Stimulated activated CD8-positive, alpha-beta memory T cell treated with anti-CD3 and anti-CD28 coated beads, Interleukin-2, amount 100 ng/mL, for 48 hours (primary cell): ENCODE measurements at places on chromosomes 12 and 14.

GRCh38 chr12:96401076-96401871 is 1.0 kb upstream of the CDK17 start:
- no peak for DNase-seq

DNA sequence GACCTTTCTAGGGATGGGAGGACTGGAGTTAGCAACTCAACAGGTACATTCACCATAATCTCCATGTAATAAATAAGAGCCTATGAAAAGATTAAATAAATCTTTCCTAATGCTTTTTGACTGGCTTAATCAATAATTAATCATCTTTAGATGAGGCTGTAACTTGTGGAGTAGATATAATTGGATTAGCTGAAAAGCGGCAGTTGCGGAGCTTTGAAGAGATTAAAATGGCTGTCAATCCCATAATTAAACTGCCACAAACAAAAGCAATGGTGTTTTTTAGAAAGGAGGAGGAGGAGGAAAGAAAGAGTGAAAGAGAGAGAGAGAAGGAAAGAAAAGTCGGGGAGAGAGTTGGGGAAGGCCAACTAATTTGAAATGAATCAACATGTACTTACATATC is 70.7 kb upstream of the TMEM263 start:
- DNase-seq = no peak

- no peak for DNase-seq
These were observed 519 bp upstream of the AP1G2 start for GRCh38 chr14:23568021-23568599.

GRCh38 chr14:28163897-28164296 is 602.7 kb upstream of the FOXG1 start:
- DNase-seq = no peak

DNA sequence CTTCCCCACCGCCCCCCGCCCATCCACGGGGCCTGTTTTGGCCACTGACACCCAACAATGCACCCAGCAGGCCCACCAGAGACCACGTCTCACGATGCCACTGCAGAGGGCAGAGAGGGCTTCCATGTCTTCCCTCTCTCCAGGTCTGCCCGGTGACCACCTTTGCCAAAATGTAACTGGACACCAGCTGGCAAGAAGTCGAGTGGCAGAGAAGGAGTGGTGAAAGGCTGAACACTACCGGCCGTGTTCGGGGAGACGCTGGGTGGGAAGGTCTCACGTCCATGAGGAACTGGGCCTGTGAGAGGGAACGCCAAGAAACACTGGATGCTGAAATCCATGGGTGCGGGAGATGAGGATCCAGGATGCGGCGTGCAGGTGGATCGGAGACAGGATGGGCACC is 308.2 kb downstream of the ADGRD1 start:
- no peak for DNase-seq

DNA sequence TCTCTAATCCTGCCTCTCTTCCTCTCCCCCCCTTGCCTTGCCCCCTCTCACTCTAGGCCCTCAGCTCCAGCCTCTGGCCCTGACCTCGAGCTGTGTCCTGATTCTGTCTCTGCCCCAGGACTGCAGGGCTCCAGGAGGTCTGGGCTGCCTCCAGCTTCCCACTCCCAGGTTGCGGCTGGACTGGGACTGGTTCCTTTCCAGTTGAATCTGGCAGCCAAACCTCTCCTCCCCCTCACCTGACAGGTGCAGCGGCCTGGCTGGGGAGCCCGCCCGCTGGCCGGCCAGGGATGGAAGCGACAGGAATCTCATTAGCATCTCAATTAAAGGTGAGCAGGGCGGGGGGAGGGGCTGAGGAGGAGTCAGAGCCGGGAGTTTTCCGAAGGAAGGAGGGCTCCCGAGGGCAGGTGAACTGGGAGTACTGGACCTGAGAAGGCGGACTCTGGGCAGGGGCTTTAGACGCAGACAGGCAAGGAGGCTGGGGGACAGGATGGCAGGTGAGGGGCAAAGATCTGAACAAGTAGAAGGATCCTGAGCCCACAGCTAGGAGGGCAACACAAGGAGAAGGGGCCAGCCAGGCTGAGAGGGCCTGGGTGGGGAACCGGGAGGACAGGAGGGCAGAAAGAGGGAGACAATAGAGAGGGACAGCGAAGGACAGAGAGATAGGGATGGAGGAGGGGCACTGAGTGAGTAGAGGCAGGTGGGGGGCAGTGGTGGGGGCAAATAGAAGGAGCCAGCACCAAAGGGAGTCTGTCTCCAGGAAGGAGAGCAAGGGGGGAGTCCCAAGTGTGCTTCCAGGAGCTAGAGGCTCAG is at the start of gene SCNN1A:
TSS of gene SCNN1A (minus strand) at position 295 of the 810 bp plus-strand sequence. CDS start 780 bp downstream, outside the sequence.
- no peak for DNase-seq

DNA sequence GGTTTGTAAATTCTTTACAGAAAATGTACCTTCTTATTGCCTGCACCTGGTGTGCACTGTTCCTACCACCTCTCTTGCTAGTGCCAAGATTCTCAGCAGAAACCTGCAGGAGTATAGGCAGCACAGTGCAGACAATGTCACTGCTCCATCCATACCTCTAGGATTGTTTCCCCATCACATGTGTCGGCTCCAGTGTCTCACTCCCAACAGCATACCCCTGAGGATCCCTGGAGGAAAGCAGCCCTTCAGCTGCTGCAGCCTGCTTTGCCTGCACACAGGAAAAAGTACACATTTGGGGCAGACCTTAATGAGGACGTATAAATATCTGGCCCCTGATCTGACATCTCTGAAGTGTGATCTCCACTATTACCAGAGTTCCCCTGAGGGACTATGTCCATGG is 235.5 kb downstream of the MDGA2 start:
- no peak for DNase-seq

DNA sequence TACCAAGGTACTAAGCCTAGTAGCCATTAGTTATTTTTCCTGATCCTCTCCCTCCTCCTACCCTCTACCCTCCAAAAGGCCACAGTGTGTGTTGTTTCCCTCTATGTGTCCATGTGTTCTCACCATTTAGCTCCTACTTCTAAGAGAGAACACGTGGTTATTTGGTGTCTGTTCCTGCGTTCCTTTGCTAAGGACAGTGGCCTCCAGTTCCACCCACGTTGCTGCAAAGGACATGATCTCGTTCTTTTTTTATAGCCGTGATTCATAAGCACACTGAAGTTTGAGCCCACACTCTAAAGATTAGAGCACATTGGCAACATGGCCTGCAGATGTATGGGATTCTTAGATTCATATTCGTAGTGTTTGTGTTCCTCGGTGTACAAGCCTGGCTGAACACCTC is 8.1 kb upstream of the STX2 start:
- no peak for DNase-seq

- DNase-seq = no peak
These were observed 221.0 kb upstream of the SLC16A7 start for GRCh38 chr12:59374783-59375182.

DNA sequence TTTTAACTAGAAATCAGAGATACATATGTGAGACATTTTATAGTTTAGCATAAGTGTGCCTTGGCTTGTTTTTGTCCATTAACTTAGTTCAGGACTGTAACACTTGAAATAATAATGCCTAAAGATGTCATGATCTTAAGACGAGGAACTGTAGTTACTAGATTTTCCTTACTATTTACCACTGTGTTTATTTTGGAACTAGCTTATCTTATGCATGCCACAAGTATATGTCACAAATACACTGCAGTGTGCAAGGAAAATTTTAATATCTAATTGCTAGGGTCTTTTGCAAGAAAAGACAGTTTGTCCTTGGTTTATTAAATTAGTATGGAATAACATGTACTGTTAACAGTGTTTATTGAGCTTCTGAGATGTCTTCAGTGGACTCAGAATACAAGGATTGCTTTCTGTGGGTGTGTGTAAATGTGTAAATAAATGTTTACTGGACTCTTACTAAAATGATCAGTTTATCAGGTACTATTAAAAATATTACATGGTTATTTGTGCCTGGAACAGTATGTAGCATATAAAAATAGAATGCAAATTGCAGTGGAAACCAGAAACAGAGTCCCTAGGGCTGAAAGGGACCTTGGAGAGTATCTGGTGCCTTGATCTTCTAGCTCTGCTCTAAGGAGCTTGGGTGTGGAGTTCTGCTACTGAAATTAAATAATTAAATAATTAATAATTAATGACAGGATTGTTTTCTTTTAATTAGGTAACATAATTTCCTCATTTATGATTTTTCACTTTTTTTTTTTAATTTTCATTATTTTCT is 58.1 kb downstream of the FGD4 start:
- no peak for DNase-seq

DNA sequence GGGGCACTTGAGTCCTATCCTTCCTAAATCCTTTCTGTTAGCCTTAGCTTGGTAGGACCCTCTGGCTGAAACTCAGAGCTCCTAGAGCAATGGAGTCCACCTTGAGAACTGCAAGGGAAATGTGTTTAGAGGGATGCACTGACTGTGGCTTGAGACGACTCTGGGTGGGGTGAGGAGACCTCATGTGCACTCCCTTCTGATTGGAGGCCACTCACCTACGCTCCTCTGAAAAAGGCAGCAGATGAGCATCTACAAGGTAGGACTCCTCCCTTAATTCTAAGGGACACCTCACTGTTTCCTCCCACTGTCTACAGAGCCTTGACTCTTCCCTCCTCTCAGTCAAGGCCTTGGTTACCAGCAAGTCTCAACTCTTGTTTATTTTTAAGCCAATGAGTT is 1.0 kb downstream of the MAP3K12 start:
- no peak for DNase-seq

DNA sequence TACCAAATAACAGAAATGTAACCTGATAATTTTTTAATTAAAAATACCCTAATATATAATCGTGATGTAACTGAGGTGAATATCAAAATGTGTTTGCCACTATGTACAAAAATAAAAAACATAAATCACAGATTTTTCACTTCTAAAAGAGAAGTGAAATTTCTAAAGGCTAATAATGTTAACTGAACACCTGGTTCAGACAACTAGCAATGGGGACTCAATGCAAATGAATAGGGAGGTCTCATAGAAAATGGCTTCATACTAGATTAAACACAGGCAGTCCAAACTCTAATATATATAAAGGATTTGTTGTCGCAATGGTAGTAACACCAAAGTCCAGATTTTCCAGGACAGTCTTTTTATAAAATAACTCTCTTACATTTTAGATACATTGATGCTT is 365.4 kb upstream of the ATP2B1 start:
- no peak for DNase-seq

GRCh38 chr14:28656704-28657255 is 109.8 kb upstream of the FOXG1 start:
- no peak for DNase-seq

DNA sequence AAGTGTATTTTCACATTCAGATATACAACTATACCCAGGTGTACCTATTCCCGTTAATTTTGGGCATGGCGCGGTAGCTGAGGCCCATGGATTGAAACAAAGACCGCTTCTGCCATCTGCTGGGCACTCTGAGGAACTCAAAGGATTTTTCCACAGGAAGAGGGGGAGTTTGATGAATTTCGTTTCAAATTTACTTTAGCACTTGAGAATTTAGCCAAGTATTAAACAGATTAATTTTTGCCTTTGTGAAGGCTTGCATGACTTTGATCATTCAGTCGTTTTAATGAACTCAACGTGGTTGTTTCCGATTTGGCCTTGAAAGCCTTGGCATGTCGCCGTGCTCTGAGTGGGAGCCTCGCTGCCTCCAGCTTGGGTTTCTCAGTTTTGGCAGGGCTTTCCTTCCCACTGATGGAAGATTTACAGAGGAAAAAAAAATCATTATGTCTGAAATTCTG is 153.2 kb upstream of the DDHD1 start:
- DNase-seq = no peak

- no peak for DNase-seq
These were observed 15.9 kb downstream of the HHIPL1 start for GRCh38 chr14:99660794-99661193.

DNA sequence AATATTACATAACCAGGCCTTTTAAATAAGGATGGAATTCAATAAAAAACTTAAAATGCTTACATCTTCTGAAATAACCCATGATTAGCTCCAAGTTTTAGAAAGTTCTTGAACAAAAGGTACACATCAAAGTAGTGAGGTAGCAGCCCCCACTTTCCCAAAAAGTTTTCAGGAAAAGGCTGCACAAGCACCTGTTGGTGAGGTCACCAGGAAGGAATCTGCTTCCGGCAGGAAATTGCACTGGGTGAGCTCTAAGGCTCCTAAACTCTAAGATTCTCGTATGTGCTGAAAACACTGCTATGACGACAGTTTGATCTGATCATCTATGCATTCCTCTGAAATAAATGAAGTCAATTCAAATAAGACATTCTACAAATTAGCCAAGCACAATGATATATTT is 34.3 kb upstream of the TTC7B start:
- no peak for DNase-seq

DNA sequence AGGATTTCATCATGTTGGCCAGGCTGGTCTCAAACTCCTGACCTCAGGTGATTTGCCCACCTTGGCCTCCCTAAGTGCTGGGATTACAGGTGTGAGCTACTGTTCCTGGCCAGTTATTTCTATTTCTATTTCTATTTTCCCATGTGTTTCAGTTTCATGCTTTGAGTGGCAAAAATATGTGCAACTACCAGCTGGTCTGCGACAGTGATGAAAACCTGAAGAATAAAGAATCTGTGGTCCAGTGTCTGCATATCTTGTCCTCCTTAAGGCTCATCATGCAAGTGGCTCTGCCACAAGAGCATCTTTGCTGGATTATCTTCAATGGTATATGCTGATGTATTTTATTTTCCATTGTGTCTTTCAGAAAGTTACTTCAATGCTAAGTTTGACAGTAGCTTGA is 17.4 kb downstream of the CFAP54 start:
- DNase-seq = no peak

DNA sequence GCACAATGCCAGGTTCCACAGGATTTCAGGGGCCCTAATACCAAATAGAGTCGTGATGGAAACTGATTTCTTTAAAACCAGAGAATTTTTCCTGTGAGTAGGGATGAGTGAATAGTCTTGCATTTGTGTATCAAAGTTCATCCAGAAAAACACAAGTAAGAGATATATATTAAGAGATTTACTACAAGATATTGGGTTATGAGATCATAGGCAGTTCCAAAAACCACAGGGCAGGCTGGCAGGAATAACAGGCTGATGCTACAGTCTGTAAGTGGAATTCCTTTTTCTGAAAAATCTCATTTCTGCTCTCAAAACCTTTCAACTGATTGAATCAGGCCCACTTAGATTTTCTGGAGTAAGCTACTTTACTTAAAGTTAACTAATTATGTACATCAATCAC is 1756.2 kb upstream of the SEL1L start:
- no peak for DNase-seq

- no peak for DNase-seq
These were observed 372.7 kb downstream of the GLT1D1 start for GRCh38 chr12:129226005-129226404.

DNA sequence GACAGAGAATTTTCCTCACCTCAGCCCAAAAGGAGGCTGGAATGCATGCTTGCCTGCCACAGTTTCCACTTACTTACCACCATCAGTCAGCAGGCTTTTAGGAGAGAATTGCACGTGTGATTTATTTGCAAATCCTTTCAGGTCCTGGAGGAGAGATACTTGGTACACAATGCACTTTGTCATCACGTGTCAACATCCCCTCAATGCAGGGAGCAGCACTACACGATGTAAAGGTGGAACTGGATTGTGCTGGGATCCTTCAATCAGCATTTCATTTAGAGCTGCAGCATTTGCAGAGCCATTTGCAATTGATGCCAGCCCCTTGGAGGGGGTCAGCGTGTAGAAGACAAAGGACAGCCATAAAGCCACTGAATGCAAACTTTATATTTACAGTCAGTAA is 218.1 kb downstream of the GLT1D1 start:
- no peak for DNase-seq
